ENCODE measurements at places on chromosomes 1 and 21. TPM values are rescaled to one million over a fixed set of nuclear protein-coding genes. Genes with fewer than 3 reads are reported as not detected.

GRCh38 chr1:174894117-174894762 is 105.5 kb upstream of the CACYBP start:
- no peak for DNase-seq

DNA sequence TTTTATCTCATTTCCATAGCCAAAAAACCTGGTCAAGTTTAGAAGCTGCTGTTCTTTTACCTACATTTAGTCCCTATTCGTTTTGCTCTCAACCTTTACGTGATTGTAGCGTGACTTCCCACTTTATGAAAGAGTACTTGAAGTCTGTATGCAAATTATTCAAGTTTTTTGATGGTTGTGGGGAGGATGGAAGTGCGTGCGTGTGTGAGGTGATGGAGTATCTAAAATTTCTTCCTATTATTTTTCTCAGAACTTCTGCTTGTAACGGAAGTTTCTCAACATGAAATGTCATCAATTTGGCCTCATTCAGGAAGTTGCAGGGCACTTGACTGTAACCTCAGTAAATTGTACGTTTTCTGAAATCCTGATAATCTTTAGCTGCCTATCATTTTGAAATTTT is 64.0 kb downstream of the SAMSN1 start:
- no peak for DNase-seq

DNA sequence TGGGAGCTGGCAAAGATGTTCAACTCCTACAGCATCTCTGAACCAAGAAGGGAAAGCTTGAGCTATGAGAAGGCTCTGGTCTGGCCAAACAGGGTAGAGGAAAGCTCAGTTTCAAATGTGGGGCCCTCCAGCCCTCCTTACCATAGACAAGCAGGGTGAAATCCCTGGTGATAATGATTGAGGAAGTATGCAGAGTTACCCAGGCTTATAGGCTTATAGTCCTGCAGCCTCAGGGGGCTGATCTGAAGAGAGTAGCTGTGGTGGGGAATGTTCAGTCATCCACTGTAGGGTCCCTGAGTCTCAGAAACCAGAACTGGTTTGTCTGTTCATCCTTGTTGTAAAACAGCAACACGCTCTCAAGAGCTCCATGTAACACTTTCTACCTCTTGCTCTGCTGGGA is 19.8 kb upstream of the LY9 start:
- DNase-seq: no peak

- peak; percentile 51 for DNase-seq
Observed at GRCh38 chr1:33120436-33121231, 39.7 kb downstream of the AZIN2 start.

- DNase-seq: no peak
Observed at GRCh38 chr1:22854688-22855565, 117.7 kb downstream of the LACTBL1 start.

Gene ARID1A
- 26.2 TPM for total RNA-seq

Gene AGRN
- total RNA-seq: 282 TPM

Gene IFI44
- 536 TPM for total RNA-seq
